ENCODE measurements at places on chromosomes 12 and 14.

- no peak for DNase-seq
These were observed 220.0 kb upstream of the EGLN3 start for GRCh38 chr14:34170882-34171281.

- peak; percentile 13 for DNase-seq
These were observed 12.2 kb downstream of the MMP14 start for GRCh38 chr14:22848351-22849164.

DNA sequence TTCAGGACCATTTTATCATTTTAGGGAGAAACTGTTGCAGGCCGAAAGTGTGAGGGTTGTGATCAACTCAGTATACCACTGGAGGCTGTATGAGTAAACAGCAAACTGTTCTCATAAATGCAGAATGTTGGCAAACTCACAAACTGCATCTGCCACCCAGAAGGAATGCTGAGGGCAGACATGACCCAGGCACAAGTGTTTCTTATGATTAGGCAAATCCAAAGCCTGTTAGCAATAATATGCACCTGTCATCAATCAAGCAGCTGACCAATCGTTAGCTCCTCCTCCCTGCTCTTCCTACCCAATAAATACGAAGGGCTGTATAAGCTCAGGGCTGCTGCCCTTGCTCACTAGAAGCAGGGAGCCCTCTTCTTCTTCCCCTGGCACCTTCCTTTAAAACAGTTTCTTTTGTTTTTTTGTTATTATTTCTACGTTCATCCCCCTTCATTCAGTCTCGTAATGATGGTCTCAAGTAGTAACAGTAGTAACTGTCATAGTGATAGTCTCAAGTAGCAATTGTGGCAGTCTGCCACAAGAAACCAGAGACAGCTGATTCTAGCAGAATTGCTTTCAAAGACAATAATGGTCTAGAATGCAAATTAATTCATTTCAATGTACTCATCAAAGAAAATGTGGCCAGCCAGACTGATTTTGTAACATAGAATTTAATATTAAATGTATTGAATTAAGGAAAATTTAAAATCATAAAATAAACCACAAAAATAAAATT, 15.2 kb upstream of the CCDC175 start:
- DNase-seq: no peak

- peak; percentile 83 for DNase-seq
These were observed at the start of gene SVOP for GRCh38 chr12:109020796-109021380. Gene SVOP (minus strand): TSS chr12:109021068. CDS start chr12:109020868, 200 bp downstream.

DNA sequence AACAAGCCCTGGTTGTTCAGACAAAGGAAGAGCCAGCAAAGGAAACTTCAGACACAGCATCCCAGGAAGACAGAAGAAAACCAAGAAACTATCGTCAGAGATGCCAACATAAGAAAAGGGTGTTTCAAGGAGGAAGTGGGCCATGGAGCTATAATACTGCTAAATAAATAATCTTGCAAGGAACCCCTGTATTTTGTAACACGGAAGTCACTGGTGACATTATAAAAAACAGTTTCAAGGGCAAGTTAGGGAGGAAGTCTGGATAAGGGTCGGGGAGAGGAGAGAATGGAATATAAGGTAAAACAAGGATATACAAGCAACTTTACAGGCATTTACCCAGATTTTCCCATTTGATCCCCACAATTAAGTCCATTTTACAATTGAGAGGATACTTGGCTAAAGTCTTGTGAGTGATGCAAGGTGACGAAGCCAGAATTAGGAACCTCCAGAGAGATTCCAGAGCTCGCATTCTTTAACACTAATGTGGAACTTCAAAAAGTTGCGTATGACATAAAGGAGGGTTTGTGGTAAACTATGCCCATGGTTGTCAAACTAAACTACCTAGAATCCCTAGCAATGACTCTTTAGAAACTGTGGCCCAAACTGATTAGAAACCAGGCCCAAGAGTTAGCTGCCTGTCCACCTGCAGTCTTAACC, 46.4 kb downstream of the PPM1H start:
- DNase-seq: no peak

DNA sequence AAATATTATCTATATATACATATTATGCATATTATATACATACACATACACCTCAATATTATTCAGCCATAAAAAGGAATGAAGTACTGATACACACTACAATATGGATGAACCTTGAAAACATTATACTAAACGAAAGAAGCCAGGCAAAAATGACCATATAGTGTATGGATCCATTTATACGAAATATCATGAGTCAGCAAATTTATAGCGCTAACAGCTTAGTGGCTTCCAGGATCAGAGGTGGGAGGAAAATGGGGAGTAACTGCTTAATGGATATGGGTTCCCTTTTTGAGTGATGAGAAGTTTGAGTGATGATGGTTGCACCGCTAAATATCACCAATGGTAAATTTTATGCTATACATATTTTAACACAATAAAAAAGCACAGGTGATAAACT, 32.7 kb downstream of the PTGER2 start:
- DNase-seq: no peak

- DNase-seq: no peak
These were observed 485 bp downstream of the SENP1 start for GRCh38 chr12:48105321-48105866.

- peak; percentile 49 for DNase-seq
These were observed 25.6 kb downstream of the MNAT1 start for GRCh38 chr14:60760209-60760608.

DNA sequence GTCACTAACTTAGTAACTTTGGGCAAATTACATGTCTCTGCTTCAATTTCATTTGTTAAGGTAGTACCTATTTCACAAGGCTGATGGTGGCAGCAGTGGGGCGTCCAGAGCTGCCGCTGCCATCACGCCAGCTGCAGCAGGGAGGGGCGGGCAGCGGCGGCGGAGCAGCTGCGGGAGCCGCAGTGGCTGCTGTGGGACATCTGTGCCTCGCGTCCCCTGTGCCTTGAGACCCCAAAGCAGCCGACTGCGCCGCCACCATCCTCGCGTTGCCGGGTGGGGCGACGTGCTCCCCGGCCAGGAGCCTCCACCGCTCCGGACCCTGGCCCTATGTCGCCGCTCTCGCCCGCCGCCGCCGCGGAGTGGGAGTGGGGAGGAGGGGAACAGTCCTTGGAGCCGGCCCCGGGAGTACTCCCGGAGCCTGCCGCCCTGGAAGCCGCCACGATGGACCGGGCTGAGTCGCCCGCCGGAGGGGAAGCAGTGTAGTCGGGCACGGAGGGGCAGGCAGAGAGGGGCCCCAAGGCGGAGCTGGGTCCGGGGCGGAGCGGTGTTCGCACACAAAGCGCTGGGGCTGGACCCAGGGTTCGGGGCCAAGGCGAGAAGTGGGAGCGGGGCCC, 51.4 kb downstream of the A2M start:
- DNase-seq: peak; percentile 57

- no peak for DNase-seq
These were observed 2.1 kb downstream of the ATP2A2 start for GRCh38 chr12:110282956-110283817.

GRCh38 chr12:52645120-52645761, 6.8 kb downstream of the KRT2 start:
- DNase-seq: no peak

GRCh38 chr12:50276068-50276467, 7.3 kb downstream of the LIMA1 start:
- DNase-seq: no peak

- no peak for DNase-seq
These were observed 25.1 kb upstream of the RPLP0 start for GRCh38 chr12:120225852-120226640.

GRCh38 chr14:60648934-60649874, at the start of gene SIX1:
Gene SIX1 (minus strand): TSS chr14:60649477. CDS start chr14:60649189, 288 bp downstream.
- peak; percentile 90 for DNase-seq

- DNase-seq: peak; percentile 3
These were observed 114.5 kb downstream of the SRGAP1 start for GRCh38 chr12:63958876-63959580.

- DNase-seq: no peak
These were observed 36.7 kb upstream of the RIMBP2 start for GRCh38 chr12:130752692-130753230.

GRCh38 chr12:124028555-124028925, 55.5 kb downstream of the ZNF664 start:
- DNase-seq: no peak

DNA sequence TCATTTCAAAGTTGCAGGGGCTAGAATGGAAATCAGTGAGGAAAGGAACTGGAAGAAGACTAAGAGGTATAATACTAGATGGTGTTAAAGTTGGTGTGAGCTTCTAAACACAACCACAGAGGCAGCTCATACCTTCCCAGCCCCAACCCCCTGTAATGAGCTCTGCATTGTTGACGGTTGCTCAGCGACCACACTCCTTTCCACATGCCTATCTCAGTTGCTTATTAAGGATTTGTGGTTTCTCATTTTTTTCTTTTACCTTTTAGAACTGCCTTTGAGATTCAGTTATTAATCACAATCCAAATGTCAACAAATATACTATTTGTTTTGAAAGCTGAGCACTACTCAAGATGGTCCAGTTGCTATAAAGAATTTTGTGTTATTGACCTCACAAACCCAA, 62.1 kb upstream of the KIF21A start:
- DNase-seq: no peak

GRCh38 chr12:123391546-123392343, 7.8 kb downstream of the KMT5A start:
- DNase-seq: no peak

GRCh38 chr14:33369972-33370371, 431.3 kb downstream of the NPAS3 start:
- no peak for DNase-seq

DNA sequence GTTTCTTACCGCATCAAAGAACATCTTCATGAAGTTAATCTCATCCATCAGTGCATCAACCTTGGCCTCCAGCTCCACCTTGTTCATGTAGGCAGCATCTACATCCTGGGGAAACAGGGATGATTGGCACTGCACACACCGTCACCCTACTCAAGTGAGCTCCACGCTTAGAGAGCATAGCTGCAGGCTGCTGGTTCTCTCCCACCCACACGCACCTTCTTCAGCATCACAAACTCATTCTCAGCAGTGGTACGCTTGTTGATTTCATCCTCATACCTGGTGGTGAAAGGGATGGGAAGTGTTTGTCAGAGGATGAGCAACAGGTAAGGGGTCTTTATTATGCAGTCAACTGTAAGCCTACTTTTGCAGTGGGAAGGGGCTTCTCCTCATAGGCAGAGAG, 2.3 kb downstream of the KRT5 start:
- DNase-seq: no peak

- DNase-seq: no peak
These were observed 178.3 kb downstream of the EMP1 start for GRCh38 chr12:13374793-13375192.

- DNase-seq: peak; percentile 46
These were observed 2.8 kb upstream of the SMUG1 start for GRCh38 chr12:54191550-54192022.

DNA sequence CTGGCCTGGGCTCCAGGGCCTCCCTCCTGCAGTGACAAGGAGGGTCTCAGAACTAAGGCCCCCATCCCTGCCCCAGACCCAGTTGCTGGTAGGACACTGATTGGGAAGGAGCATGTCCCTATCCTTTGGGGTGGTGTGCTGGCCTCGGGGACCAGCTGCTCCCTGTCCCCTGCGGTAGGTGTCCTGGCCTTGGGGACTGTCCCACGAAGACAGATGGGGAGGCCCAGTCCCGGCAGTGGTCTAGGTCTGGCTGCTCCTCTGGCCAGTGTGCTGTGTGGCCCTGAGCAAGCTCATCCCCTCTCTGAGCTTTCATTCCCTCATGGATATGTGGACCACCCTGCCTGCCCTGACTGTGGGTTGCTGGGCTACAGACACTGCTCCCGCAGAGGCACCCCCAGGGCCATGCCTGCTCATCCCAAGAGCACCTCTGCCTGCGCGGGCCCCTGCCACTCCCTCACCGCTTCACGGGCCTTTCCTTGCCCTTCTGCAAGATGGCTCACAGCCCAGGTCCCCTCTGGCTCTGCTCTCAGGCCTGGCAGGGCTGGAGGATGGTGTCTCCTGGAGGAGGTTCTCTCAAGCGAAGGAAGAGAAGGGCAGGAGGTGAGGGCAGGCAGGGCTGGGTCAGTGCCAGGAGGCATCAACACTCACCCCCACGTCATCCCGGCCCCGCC, 12.5 kb downstream of the AHNAK2 start:
- DNase-seq: no peak

DNA sequence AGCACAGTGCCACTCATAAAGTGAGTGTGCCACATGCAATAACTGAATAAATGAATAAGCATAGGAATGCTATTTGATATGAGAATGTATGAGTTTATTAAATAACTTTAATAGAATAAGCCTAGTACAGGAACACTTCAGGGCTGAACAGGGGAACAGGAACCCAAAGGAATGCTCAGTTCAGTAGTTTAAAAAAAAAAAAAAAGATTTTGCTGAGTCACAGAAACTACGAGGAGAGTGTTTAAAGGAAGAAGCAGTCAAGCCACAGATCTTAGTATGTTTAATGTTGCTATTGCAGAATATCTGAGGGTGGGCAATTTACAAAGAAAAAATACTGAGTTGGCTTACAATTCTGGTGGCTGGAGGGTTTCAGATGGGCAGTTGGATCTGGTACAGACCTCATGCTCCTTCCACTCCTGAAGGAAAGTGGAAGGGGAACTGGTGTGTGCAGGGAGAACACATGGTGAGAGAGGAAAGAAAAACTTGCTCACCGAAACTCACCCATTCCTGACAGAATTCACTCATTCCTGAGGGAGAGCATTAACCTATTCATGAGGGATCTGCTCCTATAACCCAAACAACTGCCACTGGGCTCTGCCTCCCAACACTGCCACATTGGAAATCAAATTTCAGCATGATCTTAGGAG, 880.3 kb upstream of the MGAT4C start:
- DNase-seq: no peak

DNA sequence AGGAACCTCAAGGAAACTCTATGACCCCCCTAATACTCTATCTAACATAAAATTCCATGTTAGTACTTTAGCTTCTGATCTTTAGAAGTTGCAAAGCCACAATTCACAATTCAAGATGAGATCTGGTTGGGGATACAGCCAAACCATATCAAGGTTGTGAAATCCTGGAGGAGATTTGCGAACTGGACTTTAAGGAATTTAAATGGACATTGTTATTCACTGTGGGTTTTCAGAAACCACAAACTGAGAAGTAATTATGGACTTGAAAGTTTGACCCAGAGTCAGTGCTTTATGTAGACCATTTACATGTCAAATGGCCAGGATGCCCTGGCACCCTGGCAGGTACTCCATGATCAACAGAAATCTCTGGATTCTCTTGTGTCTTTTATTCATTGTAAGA, 14.2 kb upstream of the CDKL1 start:
- DNase-seq: no peak

DNA sequence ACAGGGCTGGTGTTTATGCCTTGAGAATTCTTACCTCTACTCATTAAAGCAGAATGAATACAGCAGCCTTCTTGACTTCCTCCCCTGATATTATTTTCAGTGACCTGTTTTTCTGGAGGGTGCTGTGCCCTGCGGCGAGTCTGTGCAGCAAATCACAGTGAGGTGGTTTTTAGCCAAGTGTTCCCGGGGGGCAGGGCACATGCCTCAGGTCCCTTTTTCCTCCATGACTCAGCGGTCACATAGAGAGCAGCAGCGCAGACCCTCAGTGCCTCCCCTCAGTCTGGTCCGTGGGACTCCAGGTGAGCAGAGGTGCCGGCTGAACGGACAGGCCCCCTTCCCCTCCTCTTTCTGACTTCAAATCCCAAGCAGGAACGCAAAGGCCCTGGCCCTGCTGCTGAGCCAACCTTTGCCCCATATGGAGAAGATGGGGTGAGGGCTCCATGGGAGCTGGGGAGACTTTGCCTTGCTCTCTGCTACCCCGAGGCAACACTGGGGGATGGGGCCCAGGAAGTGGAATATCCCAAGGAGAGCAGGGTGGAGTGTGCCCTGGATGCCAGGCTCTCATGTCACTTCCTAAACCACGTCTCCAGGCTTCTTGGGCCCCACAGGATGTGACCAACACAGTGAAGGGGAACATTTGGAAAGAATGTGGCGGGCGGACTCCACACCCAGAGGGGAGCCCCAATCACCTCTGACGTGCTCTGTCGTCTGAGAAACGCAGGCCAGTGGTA, 90.0 kb downstream of the DHRS2 start:
- DNase-seq: no peak

All from NCI-H1105 (cell line).